ENCODE measurements at places on chromosomes 13 and 19.
A peak's percentile ranks its signal among the peaks of the same experiment; 100 is the strongest.

- no peaks in the 10 kb centered on the region for H3K36me3 ChIP-seq
- H3K27me3 ChIP-seq, result no peaks in the 10 kb centered on the region
- no peaks in the 10 kb centered on the region for H3K4me1 ChIP-seq
- DNase-seq, result no peak
These were observed 435.7 kb downstream of the SLITRK6 start for GRCh38 chr13:85363504-85363903.

DNA sequence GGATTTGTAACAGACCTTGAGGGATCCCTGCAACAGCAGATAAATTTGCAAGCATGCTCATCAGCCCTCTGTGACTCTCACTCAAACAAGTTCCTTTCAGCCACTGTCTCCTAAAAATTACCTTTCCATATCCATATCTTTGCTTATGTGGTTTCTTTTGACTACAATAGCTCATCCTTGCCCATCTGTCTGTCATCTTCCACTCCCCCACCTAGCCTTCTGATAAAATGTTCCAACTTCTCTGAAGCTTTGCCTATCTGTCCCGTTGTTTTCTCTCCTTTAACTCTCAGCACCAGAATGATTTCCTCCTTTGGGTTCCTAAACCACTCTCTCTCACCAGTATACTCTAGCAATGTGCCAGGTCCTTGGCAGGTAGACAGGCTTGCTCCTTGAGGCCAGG is 194.5 kb downstream of the VWA8 start:
- no peak for DNase-seq
- no peak overlapping the region for H3K4me3 ChIP-seq
- no peak overlapping the region for H3K27ac ChIP-seq
- H3K4me1 ChIP-seq, result no peaks in the 10 kb centered on the region

GRCh38 chr13:83414393-83414792 is 467.9 kb downstream of the SLITRK1 start:
- no peaks in the 10 kb centered on the region for H3K36me3 ChIP-seq
- H3K4me1 ChIP-seq, result no peaks in the 10 kb centered on the region
- no peak for DNase-seq
- no peaks in the 10 kb centered on the region for H3K27me3 ChIP-seq
- H3K27ac ChIP-seq, result no peak overlapping the region

GRCh38 chr13:48500652-48501197 is 32.2 kb downstream of the RCBTB2 start:
- no peak for DNase-seq
- peaks cover 8% of the 10 kb centered on the region for H3K4me1 ChIP-seq
- no peaks in the 10 kb centered on the region for H3K36me3 ChIP-seq
- no peaks in the 10 kb centered on the region for H3K27me3 ChIP-seq
- no peak overlapping the region for H3K4me3 ChIP-seq
- no peak overlapping the region for H3K27ac ChIP-seq

- no peaks in the 10 kb centered on the region for H3K4me1 ChIP-seq
- H3K4me3 ChIP-seq, result no peak overlapping the region
- H3K27me3 ChIP-seq, result no peaks in the 10 kb centered on the region
These were observed 3.7 kb upstream of the FCER2 start for GRCh38 chr19:7705387-7706187.

DNA sequence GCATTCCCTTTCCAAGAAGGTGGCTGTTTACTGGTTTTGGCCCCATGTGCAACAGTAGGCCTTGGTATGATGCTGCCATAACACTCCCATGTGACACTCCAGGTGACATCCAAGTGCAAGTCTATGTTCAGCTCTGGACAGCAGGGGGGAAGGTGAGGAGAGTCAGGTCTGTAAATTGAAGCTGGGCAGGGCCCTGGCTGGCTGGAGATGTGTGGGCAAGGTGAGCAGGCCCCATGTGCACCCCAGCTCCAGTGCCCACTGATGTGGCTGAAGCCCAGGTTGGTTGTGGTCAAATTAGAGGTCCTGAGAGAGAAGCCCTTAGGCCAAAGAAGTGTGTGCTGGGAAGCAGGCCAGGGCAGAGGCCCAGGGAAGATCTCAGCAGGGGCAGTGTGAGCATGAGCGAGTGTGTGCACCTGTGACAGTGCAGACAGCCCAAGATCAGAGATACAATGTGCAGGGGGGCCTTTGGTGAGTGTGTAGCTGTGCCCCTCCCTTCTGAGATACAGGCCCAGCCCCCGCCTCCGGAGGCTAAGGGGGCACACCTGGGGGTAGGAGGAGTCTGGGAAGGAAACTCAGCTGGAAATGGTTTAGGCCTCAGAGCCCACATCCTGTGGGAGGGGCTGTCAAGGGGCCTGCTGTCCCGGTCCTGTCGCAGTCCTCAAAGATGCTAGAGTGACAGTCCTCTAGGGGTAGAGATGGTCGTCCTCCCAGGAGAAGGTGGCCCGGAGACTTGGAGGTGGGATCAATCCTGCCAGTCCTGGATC is 18.6 kb downstream of the DEDD2 start:
- peaks cover 30% of the 10 kb centered on the region for H3K36me3 ChIP-seq
- H3K4me3 ChIP-seq, result peak overlapping the region; percentile 28
- no peaks in the 10 kb centered on the region for H3K4me1 ChIP-seq
- no peaks in the 10 kb centered on the region for H3K27me3 ChIP-seq

DNA sequence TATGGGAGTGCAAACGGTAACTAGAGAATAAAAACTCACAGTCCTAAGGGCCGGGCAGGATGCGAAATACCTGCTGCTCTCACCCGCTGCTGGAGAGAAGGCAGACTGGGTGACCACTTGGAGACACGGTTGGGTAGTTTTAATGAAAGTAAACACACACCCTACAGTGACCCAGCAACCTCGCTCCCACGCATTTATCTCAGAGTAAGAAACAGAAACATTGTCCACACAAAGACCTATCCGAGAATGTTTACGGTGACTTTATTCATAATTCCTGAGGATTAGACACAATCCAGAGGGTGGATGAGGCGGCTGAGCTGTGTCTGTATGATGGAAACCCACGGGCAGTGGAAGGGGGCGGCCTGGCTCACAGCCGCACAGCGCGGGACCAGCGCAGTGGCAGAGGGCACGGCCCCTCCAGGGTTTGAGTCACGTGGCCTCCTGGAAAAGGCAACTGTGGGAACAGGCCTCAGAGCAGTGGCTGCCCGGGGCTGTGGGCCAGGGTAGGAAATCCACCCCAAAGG is 73.5 kb upstream of the C13orf46 start:
- no peaks in the 10 kb centered on the region for H3K27me3 ChIP-seq
- peaks cover 9% of the 10 kb centered on the region for H3K36me3 ChIP-seq
- no peak overlapping the region for H3K4me3 ChIP-seq
- DNase-seq, result no peak

DNA sequence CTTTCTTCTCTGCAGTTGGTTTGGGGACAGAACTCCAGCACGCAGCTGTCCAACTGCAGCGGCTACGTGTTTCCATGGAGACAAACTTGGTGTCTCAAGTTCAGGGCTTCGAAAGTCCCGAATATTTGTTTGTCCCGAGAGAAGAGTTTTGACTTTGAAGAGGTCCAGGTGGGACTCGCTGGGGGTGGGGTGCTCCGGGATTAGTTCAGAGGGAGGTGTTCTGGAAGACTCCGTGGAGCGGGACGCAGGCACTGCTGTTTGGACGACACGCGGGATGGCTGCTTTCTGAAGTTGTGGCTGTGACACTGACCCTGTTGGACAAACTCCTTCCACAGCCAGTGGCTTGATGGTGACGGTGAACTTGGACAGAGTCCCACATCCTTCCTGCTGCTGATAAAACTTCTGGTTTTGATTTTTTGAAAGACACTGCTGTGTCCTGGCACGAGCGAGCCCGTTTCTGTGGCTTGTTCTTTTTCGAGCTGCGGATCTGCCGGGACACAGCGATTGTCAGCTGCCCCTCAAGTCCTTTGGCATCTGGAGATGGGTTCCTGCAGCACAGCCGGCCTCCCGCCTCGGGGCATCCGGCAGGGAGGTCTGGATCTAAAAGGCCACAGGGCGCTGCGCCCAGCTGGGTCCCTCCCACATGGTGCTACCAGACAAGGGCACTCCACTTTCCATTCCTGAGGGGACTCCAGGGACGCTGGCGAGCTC is 15.9 kb upstream of the RANBP3 start:
- no peak overlapping the region for H3K4me3 ChIP-seq
- no peak overlapping the region for H3K27ac ChIP-seq
- H3K27me3 ChIP-seq, result no peaks in the 10 kb centered on the region
- no peak for DNase-seq
- H3K4me1 ChIP-seq, result no peaks in the 10 kb centered on the region

All from thoracic aorta (tissue), 2 donors.